Hematopoietic multipotent progenitor cell treated with erythropoietin and hydrocortisone succinate and interleukin-3 and kit ligand, for 8 days (in vitro differentiated cells): ENCODE measurements at places on chromosomes 6 and 20.

GRCh38 chr20:20362774-20363433 lies 5.0 kb upstream of the INSM1 start:
- no peak for DNase-seq

DNA sequence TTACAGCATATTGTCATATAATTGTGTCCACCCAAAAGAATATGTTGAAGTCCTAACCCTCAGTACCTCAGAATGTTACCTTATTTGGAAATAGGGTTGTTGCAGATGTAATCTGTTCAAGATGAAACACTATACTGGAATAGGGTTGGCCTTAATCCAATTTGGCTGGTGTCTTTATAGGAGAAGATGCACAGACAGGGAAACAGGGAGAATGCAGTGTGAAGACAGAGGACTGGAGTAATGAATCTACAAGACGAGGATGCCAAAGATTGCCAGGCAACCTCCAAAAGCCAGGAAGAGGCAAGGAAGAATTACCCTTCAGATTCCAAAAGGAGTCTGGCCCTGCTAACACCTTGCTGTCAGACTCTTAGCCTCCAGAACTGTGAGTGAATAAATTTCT lies 482.9 kb downstream of the PTPRT start:
- DNase-seq: no peak

DNA sequence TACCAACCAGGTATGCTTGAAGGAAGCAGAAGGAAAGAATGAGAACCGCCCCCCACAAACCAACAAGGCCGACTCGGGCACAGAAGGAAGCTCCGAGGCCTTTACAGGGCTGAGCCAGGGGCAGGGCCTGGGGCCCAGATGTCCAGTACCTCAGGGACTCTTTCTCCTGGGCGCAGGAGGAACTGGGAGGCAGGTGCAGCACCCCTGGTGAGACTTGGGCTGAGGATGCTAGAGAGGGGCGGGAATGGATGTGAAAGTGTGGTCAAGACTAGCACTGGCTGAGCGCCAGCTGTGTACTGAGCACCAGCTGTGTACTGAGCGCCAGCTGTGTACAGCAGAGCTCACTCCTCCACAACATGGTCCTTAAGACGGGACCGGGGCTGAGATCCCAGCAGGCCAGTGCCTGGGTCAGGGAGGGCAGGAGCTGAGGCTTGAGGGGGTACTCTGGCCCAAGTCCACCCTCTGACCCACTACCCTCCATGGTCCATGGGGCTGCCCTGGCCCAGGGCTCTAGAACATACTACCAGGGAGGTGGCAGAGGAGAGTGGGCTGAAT lies 369.4 kb downstream of the TAF4 start:
- no peak for DNase-seq

DNA sequence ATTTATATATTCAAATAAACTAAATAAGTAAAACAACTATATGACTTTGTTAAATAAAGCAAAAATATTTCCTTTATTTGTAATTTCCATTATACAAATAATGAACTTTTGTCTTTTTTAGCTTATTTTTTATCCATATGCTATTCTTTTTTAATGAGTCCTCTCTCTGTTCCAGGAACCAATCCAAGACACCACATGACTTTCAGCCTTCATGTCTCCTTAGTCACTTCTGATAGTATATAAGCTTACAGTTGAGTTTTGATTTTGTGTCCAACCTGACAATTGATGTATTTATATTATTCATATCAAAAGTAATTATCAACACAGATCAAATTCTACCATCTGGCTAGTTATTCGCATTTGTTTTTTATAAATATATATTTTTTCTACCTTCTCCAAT lies 582.3 kb upstream of the GJE1 start:
- no peak for DNase-seq

GRCh38 chr6:111603040-111603439 lies 2.6 kb downstream of the TRAF3IP2 start:
- no peak for DNase-seq

- no peak for DNase-seq
Observed at GRCh38 chr6:90712114-90712513, 125.2 kb upstream of the MAP3K7 start.

DNA sequence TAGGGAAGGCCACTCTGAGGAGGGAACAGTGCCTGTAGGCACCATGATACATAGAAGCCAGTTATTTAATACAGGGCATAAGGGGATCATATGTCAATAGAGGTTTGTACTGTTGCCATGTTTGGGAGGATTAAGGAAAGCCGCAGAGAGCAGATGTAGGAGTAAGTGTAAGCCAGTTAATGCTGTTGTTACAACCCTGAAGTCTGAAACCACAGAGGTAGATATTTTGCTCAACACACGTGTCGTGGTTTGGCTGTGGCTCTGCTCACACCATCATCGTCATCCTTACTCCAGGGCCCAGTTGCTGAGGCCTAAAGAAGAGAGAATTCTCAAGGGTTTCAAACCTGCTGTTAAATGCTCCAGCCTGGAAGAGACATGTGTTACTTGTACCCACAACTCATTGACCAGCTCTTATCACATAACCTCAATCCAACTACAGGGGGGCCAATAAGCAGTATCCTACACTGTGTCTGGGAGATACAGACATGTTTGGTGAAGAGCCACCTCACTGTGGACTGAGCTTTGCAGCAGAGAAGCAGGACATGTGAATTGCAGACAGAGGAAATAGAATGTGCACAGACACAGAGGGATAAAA lies 31.0 kb upstream of the PSMF1 start:
- peak; percentile 54 for DNase-seq

DNA sequence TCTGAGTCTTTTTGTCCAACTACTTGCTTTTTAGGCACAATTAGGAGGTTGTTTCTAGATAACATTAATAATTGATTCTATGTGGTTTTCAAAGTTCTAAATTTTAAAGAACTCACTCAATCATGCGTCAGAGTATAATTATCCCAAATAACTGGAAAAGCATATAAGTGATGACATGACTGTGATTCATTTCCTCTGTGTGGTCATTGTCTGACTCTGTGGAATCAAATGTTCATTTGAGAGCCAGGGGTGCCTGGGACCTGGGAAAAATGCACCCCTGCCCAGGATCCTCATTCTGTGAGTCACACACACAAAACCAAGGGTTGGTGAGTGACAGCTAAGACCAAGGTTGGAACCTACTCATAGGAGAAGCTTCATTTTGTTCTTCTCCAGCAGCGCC lies 127.1 kb upstream of the MLIP start:
- DNase-seq: no peak

GRCh38 chr6:85473748-85474147 lies 23.9 kb downstream of the NT5E start:
- no peak for DNase-seq

DNA sequence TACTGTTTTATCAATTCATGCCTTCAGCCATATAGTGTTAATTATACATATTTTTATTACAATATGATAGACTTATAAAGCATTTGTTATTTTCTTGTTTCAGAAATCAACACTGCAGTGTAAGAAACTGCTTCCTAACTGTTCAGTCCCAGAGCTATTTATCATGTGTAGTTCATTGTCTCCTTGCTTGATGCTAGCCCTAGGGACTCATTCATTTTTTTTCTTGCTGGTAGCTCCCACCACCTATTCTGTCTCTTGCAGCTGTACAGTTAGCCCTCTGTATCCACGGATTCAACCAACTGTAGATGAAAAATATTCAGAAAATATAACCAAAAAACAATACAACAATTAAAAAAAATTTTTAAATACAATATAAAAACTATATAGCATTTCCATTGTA lies 121.3 kb downstream of the STXBP5 start:
- no peak for DNase-seq

DNA sequence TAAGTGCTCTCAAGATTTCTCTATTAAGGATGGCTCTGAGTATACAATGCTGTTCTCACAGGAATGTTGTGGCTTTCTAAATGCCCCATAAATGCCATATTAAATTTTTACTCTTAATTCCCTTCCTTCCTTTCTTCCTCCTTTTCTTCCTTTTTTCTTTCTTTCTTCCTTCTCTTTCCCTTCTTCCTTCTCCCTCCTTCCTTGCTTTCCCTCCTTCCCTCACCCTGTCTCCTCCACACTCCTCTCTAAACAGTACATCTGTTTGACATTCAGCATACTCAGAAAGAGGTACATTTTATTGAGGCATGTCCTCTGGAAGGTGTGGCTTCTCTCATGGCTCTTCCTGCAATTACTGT lies 433 bp upstream of the SLC17A1 start:
- DNase-seq: no peak

DNA sequence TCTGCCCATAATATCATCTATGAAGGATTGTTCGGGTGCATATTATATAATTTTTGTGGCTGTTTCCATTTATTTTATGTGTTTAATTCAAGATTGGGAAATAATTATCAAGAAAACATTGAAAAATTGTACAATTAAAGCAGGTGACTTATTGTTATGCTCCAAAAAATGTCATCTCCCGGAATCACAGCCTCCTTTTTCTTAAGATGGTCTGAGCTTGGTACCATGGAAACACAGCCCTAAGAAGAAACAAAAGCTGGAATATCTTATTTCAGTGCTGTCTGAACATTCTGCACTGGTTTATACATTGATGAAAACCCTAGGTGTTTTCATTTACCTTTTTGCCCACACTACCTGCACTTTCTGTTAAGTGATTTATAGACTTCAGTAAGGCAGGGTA lies 367.2 kb downstream of the ARHGAP18 start:
- no peak for DNase-seq

- no peak for DNase-seq
Observed at GRCh38 chr20:48054051-48054450, 268.8 kb upstream of the SULF2 start.

- DNase-seq: no peak
Observed at GRCh38 chr20:41123631-41124030, 13.7 kb upstream of the PLCG1 start.

GRCh38 chr6:139452148-139452876 lies 77.9 kb upstream of the CITED2 start:
- no peak for DNase-seq

- peak; percentile 80 for DNase-seq
Observed at GRCh38 chr20:2946988-2947961, 74.0 kb downstream of the PTPRA start.

GRCh38 chr6:155414049-155414448 lies 41.6 kb downstream of the NOX3 start:
- no peak for DNase-seq

DNA sequence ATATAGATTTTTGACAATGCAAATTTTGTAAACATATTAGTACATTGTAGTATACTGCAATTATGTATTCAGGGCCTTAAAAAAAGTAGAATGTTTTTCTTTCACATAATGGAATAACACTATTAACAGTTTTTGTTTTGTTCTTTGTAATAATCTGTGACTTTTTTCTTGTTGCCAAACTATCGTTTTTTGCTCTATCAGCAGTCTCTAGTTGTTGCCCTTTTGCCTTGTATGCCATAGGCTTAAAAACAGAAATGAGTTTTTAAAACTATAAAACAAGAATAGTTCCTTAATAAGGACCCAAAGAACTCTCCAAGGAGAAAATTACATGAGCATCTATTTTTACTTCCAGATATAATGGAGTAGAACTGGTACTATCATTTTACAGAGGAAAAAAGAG lies 29.5 kb downstream of the REPS1 start:
- DNase-seq: no peak

- no peak for DNase-seq
Observed at GRCh38 chr6:168664956-168665355, 224.0 kb downstream of the SMOC2 start.

GRCh38 chr20:56373942-56374341 lies 15.2 kb downstream of the FAM210B start:
- peak; percentile 51 for DNase-seq

DNA sequence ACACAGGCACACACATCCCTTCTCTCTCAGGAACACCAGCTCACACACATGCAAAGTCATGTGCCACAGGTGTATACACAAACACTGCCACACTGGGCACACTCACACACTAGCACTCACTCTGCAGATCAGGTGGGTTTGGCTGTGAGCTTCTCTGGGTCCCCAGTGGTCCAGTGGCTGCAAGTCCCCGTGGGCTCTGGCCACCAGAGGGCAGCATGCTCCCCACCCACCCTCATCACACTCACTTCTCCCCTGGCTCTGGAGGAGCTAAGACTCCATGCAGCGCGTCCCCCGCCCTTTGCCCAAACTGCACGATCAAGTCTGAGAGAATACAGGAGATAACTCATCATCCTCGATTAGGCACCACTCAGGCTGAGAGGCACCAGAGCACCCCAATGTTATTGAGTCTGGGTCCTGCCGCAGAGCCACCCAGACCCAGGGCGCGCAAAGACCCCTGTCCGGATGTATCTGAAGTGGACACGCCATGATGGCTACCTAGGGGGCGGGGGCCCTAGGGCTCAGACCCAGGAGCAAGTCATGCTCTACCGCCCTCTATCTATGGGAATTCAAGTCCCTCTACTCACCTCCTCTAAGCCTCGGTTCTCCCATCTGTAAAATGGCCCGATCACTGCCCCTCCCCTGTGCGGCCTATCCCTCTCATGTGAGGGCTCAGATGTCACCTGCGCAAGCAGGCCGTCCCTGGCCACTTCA lies 90.5 kb downstream of the GRM4 start:
- DNase-seq: peak; percentile 59

GRCh38 chr6:131398176-131398575 lies 174.8 kb upstream of the ARG1 start:
- DNase-seq: no peak

DNA sequence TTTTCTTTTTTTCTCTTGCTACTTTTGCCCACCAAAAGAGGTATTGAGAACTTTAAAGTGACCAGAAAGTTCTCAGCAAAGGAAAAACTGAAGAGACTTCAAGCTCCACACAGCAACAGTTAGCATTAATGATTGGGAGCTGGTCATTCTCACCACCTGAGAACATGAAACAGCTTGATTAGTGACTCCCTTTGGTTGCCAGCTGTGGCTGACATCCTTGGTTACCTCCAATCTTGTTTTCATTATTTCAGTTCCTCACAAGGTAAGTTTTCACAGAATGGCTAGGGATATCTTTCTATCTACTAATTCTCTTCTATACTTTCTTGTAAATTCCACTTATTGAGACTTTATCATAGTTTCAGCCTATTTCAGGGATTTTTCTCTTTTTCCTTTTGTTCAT lies 427.9 kb downstream of the QKI start:
- no peak for DNase-seq

DNA sequence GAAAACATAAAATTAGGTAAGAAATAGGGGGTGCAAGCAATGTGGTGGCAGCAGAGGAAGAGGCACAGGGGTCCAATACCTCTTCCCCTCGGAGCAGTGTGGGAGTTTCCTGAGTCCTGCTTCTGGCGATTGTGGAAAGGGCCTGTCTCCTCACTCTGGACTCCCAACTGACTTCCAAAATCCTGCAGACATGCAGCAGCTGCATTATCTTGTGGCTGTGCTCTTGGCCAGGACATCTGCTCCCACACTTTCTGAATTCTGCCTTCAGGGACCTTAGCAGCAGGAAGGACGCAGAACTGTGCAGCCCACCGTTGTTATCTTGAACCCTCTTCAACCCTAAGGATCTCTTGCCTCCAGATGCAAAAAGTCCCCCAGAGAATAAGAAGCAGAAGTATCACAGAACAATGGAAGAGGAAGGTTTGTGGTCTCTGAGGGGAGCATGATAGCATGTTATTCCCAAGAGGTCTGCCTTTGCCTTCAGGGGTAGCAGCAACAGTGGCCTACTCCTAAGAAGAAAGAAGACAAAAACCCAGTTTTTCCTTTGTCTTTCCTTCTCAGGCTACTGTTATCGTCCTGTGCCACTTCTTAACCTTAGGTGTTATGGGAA lies 102.5 kb upstream of the EMILIN3 start:
- DNase-seq: no peak
